Upper lobe of left lung (tissue), 6 donors: ENCODE measurements at places on chromosomes 1 and 21. TPM values are rescaled to one million over a fixed set of nuclear protein-coding genes. Genes with fewer than 3 reads are reported as not detected.

The XPR1 gene
- total RNA-seq, result 24.4 TPM

The PTPN22 gene
- total RNA-seq, result 6.7 TPM

The PRR9 gene
- total RNA-seq, result not detected

The BCL2L15 gene
- 6.2 TPM for total RNA-seq

The BACH1 gene
- 82.4 TPM for total RNA-seq

The RBM11 gene
- total RNA-seq, result 1.7 TPM

The DEPDC1 gene
- total RNA-seq, result 0.69 TPM

The TNFSF4 gene
- 1.1 TPM for total RNA-seq

The SLC1A7 gene
- not detected for total RNA-seq

The LEPR gene
- 12.8 TPM for total RNA-seq

The S100A7A gene
- not detected for total RNA-seq
